ENCODE measurements at places on chromosomes 7 and 10.

DNA sequence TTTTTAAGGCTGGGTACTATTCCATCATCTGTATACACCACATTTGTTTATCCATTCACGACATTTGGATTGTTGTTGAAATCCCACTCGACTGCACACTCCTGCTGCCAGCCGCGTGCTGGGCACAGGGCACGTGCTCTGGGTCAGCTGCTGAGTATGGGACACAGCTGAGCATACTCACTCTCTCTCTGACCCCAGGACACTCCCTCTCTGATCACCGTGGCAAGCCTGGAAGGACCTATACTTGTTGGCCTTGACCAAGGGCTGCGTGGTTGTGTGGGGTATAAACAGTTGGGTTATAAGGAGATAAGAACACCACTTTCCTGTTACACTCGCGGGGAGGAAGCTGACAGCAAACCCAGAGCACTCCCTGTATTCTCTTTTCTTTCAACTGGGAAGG is 153.0 kb upstream of the RHEB start:
- no peak for DNase-seq

DNA sequence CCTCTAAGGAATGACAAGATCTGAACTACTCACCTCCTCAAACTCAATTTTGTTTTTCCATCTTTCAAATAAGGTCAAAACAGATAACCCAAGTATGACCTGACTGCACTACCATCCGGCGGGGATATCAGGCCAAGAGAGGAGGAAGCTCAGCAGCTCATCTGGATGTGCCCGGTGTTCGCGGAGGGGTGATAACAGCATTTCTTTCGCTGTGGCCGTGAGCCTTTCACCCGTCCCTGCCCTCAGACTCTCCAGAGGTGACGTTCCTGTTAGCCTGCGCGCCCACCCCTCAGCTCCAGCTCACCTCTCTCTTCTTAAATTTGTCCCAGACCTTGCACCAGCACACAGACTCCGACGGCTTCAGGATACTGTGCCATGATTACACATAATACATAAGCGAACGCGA is 526 bp downstream of the ZNF248 start:
- peak; percentile 5 for DNase-seq

DNA sequence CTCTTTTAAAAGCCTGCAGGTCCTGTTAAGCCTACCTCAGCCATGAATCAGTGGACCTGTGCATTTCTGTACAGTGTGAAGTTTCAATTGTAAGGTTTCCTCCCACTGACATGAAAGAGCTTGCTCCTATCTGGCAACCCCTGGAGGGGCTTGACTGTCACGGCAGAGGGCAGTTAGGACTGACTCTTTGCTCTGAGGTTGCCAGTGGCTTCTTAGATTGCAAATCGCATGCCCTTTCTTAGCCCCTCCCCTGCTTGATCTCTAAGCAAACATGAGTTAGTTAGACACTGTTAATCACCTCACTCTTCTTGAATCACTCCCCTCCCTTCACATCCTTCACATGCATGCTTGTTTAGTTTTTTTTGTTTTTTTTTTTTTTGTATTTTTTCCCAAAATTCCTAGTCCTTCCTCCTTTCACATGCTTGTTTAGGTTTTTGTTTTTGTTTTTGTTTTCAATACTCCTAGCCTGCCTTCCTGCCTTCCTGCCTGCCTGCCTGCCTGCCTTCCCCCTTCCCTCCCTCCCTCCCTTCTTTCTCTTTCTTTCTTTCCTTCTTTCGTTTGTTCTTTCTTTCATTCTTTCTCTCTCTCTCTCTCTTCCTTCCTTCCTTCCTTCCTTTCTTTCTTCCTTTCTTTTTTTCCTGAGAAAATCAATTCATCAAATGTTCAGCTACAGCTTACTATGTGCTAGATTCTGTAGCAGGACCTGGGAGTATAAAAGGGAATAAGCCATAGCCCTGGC is 6.0 kb upstream of the HIPK2 start:
- no peak for DNase-seq

- peak; percentile 40 for DNase-seq
These were observed 282.5 kb downstream of the BMPER start for GRCh38 chr7:34187798-34188307.

DNA sequence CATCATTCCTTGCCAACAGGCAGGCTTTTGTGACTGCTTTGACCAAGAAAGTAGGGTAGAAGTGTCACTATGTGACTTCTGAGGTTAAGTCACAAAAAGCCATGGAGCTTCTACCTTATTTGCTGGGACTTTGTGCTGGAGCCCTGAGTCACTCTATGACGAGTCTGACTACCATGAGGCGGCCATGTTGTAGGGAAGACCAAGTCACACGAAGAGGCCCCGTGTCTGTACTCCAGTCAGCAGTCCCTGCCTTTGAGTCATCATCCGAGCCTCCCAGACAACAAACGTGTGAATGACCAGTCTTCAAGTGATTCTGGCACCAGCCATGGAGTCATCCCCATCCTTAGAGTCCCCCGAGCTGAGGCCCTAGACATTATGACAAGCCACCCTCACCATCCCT is 3.5 kb upstream of the MYL10 start:
- peak; percentile 27 for DNase-seq

- no peak for DNase-seq
These were observed 105.4 kb upstream of the MPP7 start for GRCh38 chr10:28408237-28408777.

GRCh38 chr7:4245135-4245865 is 436.8 kb upstream of the FOXK1 start:
- no peak for DNase-seq

DNA sequence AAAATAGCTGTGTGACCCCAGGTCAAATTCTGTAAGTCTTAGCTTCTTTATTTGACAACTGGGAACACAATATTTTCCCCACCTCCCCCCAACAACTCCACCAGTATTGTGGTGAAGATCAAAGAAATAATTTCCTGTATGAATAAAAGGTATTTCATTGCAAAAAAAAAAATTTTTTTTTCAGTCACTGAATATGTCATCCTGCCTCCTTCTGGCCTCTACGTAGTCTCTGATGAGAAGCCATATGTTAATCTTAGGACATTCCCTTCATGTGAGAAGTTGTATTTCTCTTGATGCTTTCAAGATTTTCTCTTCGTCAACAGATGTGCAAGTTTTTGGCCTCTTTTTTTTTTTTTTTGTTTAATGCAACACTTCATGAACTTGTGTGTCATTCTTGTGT is 33.0 kb downstream of the ZNF33A start:
- DNase-seq: no peak

DNA sequence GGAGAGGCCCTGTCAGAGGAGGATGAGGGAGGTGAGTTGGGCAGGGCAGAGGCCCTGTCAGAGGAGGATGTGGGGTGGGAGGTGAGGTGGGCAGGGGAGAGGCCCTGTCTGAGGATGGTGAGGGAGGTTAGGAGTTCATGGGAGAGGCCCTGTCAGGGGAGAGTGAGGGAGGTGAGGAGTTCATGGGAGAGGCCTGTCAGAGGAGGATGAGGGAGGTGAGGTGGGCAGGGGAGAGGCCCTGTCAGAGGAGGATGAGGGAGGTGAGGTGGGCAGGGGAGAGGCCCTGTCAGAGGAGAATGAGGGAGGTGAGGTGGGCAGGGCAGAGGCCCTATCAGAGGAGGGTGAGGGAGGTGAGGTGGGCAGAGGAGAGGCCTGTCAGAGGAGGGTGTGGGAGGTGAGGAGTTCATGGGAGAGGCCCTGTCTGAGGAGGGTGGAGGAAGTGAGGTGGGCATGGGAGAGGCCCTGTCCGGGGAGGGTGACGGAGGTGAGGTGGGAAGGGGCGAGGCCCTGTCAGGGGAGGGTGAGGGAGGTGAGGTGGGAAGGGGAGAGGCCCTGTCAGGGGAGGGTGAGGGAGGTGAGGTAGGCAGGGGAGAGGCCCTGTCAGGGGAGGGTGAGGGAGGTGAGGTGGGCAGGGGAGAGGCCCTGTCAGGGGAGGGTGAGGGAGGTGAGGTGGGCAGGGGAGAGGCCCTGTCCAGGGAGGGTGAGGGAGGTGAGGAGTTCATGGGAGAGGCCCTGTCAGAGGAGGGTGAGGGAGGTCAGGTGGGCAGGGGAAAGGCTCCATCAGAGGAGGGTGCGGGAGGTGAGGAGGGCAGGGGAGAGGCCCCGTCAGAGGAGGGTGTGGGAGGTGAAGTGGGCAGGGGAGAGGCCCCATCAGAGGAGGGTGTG is 73.7 kb downstream of the INPP5A start:
- DNase-seq: no peak

GRCh38 chr10:86964847-86965190 is 3.5 kb upstream of the ADIRF start:
- no peak for DNase-seq

GRCh38 chr7:35505066-35505465 is 189.9 kb downstream of the HERPUD2 start:
- no peak for DNase-seq

GRCh38 chr10:76242956-76243355 is 811.5 kb downstream of the LRMDA start:
- DNase-seq: no peak

DNA sequence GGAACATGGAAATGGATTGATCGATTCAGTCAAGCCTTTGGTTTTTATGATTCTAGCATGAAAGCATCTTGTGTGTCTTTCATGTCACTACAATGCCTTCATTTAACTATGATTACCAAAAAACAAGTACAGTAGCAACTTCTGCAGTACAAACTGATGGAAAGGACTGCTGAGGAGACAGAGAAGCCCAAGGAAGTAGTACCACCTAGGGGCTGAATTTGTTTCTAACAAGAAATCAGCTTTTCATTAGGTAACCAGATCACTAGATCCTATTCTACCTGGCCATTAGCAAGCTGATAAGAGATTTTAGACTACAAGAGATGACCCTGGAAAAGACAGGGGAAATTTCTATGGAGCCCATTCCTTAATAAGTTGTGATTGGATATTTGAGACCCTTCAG is 3.2 kb upstream of the IFIT1 start:
- peak; percentile 45 for DNase-seq

GRCh38 chr10:125707541-125708468 is 11.7 kb upstream of the EDRF1 start:
- no peak for DNase-seq

GRCh38 chr10:131810805-131811629 is 89.8 kb upstream of the PPP2R2D start:
- no peak for DNase-seq

DNA sequence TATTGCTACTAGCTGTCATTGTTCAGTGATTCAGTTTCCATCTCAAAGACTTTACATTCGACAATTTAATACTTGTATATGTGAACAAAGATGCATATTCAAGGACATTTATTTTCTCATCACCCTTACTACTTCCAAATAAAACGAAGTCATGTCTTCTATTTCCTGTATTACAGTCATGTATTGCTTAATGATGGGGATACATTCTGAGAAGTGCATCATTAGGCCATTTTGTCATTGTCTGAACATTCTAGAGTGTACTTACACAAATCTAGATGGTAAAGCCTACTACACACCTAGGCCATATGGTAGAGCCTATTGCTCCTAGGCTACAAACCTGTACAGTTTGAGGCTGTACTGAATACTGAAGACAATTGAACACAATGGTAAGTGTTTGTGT is 6.5 kb downstream of the C10orf95 start:
- DNase-seq: no peak

- no peak for DNase-seq
These were observed 99.8 kb downstream of the KMT2C start for GRCh38 chr7:152335900-152336571.

DNA sequence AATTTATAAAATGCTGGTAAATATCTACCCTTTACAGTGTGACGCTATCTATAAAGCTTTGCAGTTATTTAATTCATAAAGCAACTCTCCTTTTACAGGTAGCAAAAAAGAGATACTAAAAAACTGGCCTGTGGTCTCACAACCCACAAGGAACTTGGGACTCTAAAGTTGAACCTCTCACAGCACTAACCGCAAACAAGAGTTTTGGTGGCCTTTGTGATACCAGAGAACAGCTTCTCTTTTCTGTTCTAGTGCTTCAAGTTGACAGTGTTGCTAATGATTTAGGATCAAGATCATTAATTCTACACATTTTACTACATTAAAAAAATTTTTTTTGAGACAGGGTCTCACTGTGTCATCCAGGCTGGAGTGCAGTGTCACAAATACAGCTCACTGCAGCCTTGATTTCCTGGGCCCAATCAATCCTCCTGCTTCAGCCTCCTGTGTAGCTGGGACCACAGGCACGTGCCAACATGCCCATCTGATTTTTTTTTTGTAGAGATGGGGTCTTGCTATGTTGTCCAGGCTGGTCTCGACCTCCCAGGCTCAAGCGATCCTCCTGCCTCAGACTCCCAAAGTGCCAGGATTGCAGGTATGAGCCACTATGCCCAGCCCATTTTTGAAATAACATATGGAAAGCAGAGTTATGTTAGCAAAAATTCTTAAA is 56.0 kb upstream of the ST8SIA6 start:
- DNase-seq: no peak

GRCh38 chr7:154640917-154641316 is 362.0 kb downstream of the PAXIP1 start:
- no peak for DNase-seq

- no peak for DNase-seq
These were observed 53.2 kb downstream of the LARP4B start for GRCh38 chr10:878333-878759.

DNA sequence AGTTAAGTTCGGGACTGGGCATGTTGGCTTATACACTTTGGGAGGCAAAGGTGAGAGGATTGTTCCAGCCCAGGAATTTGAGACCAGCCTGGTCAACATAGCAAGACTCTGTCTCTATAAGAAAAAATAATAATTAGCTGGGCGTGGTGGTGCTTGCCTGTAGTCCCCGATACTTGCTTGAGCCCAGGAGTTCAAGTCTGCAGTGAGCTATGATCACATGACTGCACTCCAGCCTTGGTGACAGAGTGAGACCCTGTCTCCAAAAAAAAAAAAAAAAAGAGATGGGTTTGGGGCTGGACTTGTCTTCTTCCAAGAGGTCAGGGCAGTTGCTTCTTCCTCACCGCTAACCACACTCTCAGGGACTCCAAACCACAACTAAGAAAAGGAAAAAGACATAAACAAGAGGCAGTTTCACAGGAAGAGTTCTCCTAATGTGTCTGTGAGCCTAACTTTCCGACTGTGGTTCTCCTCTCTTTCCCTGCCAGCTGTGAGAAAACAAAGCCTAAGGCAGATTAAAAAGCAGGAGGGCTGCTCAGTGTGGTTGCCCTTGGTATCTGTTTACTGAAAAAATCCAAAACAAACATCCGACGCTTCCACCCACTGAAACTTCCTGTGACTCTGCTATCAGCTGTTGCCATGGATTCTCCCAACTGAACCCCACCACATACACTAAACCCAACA is 2.4 kb upstream of the SERPINE1 start:
- DNase-seq: peak; percentile 72

DNA sequence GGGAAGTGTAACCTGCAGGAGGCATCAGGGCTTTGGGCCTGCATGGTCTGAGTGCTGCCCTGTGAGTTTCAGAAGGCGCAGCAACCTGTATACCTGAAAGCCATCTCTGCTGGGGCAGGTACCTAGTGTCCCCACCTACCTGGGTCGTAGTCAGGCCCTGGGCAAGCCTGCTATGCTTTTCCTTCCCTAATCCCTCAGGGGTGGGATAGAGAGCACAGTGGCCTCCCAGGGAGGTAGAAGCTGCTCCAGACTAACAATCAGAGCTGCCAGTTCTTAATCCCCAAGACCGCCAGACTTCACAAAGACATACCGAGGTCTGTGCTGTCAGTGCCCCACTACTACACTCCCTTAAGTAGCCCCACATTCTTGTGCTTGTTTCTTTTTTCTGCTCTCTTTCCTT is 52.0 kb downstream of the PTEN start:
- no peak for DNase-seq

GRCh38 chr10:12628964-12629766 is 279.8 kb downstream of the CAMK1D start:
- DNase-seq: no peak
